Stimulated activated CD8-positive, alpha-beta memory T cell treated with anti-CD3 and anti-CD28 coated beads, Interleukin-7, amount 100 ng/mL, for 24 hours (primary cell): ENCODE measurements at places on chromosomes 4 and X.
A peak's percentile ranks its signal among the peaks of the same experiment; 100 is the strongest.

- no peak for DNase-seq
Measured at GRCh38 chr4:150209140-150209829, 131.0 kb downstream of the DCLK2 start.

DNA sequence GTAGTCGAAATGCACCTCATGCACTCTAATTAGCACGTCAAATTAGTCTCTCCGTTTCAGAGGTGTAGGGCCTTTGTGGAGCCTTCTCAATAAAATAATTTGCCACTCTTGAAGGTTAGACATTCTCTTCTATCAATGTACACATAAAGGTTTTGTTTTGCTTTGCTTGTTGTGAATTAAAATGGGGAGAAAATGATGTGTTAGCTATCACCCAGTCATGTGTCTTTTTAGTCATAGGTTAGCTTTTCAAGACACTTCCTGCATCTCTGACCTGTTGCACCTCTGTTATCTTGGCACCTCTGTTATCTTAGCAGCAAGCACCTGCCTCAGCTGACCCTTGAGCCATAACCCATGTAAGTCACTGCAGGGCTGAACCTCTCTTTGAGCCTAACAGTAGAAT, 936 bp downstream of the TMEM144 start:
- no peak for DNase-seq

GRCh38 chr4:113116414-113117357, 67.2 kb downstream of the ANK2 start:
- no peak for DNase-seq

- DNase-seq, result peak; percentile 43
Measured at GRCh38 chrX:155997436-155997835, at the start of gene IL9R. TSS of gene IL9R (plus strand) at chrX:155997696. CDS start at chrX:155997760, 64 bp downstream.

- no peak for DNase-seq
Measured at GRCh38 chr4:40225497-40225896, 28.7 kb downstream of the RHOH start.

- no peak for DNase-seq
Measured at GRCh38 chr4:39931441-39931901, 46.2 kb downstream of the PDS5A start.

GRCh38 chr4:10045481-10045880, 24.2 kb upstream of the SLC2A9 start:
- no peak for DNase-seq

- no peak for DNase-seq
Measured at GRCh38 chrX:40166582-40166981, 68.8 kb upstream of the BCOR start.

GRCh38 chr4:128540122-128540521, 252.5 kb upstream of the PGRMC2 start:
- no peak for DNase-seq

- no peak for DNase-seq
Measured at GRCh38 chr4:140046543-140046942, 107.4 kb downstream of the MAML3 start.

DNA sequence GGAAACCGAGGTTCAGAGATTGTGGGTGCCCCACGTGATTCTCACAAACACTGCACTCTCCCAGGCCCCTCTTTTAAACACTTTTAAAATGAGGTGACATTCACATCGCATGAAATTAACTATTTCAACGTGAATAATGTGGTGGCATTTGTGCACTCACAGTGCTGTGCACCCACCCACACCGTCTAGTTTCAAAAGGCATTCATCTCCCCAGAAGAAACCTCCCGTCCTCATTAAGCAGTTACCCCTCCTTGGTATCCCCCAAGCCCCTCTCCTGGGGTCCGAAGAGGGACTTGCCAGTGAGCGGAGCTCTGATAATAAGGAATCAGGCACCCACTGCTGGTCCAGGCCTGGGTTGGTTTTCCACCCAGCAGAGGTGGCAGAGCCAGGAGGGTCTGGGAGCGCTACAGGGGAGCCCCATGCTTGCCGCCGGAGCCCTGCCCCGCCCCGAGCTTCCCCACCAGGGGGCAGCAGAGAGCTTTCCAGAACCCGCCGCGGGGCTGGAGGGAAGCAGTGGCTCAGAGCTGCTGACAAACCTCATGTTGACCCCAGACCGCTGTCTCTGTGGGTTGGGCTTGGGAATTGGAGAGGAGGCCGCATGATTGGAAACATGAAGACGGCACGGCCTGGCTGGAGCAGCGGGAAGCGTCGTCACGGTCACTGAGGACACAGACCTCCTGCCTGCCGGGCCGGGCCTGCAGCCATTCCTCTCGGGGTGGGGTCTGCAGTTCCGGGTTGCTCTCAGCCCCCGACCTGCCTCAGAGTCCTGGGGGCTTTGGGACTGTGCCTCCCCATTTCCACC, 27.5 kb upstream of the HTRA3 start:
- DNase-seq, result peak; percentile 82

DNA sequence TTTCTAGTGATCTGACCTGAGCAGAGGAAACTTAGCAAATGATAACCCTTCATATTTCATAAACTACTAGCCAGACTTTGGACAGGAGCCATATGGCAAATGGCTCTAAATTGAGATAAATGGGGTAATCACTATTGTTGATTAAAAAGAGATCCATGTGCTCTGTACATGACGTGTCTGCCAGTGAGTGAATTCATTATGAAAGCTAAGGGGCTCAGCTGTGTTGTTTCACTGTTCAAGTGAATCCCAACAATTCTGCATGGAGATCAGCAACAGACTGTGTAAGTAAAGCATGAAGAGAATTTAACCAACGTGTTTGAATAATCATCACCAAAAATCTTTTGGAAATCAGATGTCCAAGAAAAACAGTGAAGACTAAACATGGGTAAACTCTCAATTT, 9.5 kb upstream of the QRFPR start:
- no peak for DNase-seq

DNA sequence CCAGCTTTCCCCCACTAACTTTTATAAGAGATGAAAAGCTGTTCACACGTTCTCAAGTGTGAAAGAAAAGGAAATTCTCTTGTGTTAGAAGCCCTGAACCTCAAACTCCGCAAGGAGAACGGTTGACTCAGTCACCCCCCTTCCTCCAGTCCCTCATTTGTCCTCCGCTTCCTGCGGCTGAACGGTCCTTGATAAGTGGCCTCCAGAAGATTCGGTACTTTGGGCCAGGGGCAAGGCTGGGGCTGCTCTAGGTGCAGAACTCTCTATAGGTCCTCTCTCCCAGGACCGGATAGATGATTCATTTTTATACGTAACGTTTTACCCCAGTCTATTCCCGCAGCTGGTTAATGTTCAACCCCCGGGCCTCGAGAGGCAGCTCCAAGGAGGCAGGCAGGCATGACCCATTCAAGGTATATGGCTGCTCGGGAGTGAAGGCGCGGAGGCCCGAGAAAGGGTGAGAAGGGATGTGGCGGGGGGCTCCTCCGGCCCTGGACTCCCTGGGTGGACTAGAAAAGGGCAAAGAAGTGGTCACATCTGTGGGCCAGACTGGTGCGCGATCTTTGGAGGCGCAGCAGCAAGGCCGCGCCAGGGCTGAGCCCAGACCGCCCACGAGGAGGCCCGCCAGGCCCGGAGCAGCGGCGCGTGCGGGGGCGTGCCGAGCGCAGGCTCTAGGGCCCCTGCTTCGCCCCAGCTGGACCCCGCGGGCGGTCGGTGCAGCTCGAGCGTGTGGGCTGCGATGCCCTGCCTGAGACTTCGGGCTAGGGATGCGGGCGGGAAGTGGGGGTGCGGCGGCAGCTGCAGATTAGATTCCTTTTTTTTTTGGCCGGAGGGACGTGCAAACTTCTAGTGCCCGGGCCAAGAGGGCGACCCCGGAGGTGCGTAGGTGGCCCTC, 11.7 kb downstream of the PITX2 start:
- no peak for DNase-seq

DNA sequence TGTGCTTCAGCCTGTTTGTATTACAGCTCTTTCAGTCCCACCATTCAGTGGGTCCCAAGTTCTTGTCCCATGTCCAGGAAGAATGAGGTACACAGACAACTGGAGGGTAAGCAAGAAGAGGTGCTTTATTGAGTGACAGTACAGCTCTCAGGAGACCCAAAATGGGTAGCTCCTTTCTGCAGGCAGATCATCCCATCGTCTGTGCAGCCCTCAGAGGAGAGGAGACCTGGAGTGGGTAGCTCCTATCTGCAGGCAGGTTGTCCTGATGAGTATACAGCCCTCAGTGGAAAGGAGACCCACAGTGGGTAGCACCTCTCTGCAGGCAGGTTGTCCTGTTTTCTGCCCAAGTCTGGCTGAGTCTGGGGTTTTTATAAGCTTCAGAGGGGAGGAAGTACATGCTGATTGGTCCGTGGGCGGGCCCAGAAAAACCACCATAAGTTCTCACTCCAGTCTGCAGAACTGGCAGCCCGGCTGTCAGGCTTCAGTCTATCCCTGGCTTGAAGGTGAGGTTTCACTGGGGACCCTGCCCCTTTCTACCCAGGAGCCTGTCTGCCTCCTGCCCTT, 18.0 kb downstream of the GRK4 start:
- no peak for DNase-seq

GRCh38 chrX:149462849-149463248, 42.3 kb downstream of the IDS start:
- DNase-seq, result no peak

GRCh38 chrX:134847133-134847532, 143.7 kb upstream of the SMIM10 start:
- DNase-seq, result no peak

DNA sequence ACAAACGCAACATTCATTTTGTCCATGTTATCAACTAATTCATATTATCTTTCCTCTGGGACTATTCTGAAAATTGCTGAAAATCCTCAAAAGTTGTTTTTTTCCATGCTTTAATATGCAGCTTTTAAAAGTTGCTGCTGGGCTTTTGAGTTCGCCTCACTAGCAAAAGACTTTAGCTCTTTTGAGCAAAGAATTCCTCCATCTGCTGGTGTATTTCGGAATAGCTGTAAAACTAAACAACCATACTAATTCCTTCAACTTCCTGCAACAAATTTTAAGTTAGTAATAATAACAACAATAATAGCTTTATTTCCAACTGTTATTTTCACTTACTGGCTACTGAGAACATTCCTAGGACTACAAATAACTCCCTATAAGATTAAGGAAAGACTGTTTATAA, 124.5 kb upstream of the PLAC1 start:
- no peak for DNase-seq

- DNase-seq, result no peak
Measured at GRCh38 chr4:125666635-125667034, 351.9 kb downstream of the FAT4 start.

DNA sequence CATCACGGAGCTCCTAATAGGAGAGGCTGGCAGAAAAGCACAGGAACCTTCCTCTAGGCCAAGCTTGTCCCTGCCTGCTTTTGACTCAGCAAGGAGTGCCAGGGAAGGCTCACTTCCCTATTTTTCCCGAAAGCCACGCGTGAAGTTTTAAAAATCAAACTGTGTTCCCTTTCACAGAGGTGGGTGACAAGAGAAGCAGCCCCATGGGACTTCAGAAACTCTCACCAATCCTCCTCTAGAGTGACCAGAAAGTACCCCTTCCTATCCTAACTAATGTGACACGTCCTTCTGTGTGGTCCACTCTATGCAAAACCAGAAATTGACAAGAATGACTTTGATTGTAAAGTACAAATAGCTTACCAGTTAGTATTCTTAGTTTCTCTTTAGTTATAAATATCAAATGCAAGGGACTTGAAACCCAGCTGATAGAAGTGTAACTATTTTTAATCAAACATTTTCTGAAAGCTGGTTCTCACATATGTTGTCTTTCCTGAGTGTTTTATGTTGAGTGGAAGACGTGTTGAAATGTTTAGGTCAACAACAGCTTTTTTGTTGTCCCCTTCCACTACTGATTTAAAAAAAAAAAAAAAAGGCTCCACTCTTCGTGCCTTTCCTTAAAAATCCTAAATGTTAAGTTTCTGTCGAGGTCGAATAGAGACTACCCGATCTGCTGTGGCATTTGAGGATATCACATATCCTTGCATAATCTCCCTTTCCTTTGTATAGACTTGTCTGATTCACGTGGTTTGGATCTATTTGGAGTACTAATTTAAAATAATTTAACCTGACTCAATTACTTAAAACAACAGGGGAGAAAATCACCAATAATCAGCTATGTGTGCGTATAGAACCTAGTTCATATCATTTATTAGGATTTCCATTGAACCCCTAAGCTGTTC, 42.1 kb downstream of the NFKB1 start:
- DNase-seq, result no peak

- no peak for DNase-seq
Measured at GRCh38 chr4:153931804-153932203, 142.9 kb upstream of the SFRP2 start.

GRCh38 chrX:130264573-130264972, 4.1 kb downstream of the ZNF280C start:
- no peak for DNase-seq

DNA sequence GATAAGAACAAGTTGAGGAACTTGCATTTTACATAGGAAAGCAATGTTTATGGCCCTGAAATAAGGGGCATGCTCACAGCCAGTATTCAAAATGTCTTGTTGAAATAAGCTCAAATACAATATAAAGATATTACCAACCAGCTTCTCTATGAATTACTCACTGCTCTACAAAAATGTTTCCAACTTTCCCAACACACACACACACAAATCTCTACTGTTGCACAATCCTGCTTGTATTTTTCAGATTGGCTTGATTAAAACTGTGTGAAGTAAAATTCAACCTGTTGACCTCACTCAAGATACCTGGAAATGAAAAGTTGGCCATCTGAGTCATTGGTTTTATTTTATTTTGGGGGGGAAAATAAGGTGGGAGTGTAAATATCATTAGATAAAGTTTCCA, 128.6 kb downstream of the CHIC2 start:
- DNase-seq, result no peak

- no peak for DNase-seq
Measured at GRCh38 chr4:7632341-7632740, 197.6 kb upstream of the PSAPL1 start.

DNA sequence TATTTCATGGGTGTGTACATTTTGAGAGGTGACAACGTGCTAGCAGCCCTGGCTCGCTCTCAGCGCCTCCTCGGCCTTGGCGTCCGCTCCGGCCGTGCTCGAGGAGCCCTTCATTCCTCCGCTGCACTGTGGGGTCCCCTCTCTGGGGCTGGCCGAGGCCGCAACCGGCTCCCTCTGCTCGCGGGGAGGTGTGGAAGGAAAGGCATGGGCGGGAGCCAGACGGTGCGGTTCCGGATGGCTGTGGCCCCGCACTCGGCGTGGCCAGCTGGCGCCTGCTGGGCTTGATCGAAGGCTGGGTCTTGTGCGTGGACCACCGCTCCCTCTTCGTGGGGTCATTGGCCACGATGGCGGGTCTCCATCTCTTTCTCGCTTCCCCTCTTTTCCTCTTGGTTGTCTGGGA, 17.2 kb upstream of the SFRP2 start:
- DNase-seq, result no peak

- DNase-seq, result no peak
Measured at GRCh38 chr4:107755841-107756356, 35.9 kb upstream of the PAPSS1 start.

- DNase-seq, result no peak
Measured at GRCh38 chr4:40585201-40585799, 44.4 kb downstream of the RBM47 start.

GRCh38 chr4:131001371-131001770, 1905.4 kb downstream of the C4orf33 start:
- no peak for DNase-seq

GRCh38 chrX:9231491-9231890, 197.6 kb upstream of the FAM9B start:
- no peak for DNase-seq
